ENCODE measurements at places on chromosomes 6 and 20.
A peak's percentile ranks its signal among the peaks of the same experiment; 100 is the strongest.

GRCh38 chr20:31746068-31746878 is 7.2 kb downstream of the TPX2 start:
- DNase-seq: no peak

DNA sequence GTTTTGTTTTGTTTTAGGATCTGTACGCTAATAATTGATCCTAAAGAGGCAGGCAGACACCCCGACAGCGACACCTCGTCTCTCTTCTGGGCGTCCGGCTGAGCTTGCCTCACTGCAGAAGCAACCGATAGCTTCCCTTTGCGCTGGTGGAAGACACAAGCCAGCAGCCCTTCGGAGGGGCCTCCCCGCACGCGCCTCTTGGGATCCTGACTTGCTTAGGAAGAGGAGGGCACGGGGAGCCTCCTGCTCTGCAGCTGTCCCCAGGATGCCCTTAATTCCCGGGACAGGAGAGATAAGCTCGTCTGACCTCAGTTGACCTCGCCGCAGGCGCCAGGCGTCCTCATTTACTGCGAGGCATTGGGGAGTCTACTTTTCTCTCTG is 94.0 kb downstream of the CD83 start:
- peak; percentile 1 for DNase-seq

DNA sequence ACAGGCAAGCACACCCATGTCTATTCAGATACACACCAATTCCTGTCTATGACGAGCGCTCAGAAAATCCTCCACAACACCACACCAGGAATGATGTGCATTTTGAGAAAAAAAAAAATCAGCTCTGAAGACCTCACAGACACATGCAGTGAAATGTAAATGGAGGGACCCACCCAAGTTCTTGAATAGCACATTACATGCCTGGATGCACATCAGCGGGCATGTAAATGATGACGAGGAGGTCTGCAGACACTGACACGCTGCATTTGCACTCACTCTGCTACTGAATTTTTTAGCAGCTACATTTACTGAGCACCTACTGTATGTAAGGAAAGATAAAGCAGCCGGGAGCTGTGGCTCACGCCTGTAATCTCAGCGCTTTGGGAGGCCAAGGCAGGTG is 14.7 kb downstream of the NRSN2 start:
- no peak for DNase-seq

DNA sequence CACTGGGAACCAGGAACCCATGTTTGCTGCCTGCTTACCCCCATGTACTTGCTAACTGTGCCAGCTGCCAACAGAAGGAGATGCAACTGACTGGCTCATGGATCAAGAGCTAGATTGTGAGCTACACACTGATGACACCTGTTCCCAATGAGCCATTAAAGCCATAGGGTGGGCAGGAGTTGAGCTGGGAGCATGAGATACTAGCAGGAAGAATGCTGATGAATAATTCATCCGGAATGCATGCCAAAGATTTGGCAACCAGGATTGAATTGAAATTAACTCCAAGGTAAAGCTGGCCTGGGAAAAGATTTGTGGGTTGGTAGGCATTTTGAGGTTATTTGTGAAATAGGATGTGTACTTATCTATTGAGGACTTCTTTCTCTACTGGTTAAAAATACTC is 631.1 kb downstream of the KIF16B start:
- DNase-seq: no peak

GRCh38 chr6:7219310-7219709 is 93.7 kb downstream of the SSR1 start:
- no peak for DNase-seq

DNA sequence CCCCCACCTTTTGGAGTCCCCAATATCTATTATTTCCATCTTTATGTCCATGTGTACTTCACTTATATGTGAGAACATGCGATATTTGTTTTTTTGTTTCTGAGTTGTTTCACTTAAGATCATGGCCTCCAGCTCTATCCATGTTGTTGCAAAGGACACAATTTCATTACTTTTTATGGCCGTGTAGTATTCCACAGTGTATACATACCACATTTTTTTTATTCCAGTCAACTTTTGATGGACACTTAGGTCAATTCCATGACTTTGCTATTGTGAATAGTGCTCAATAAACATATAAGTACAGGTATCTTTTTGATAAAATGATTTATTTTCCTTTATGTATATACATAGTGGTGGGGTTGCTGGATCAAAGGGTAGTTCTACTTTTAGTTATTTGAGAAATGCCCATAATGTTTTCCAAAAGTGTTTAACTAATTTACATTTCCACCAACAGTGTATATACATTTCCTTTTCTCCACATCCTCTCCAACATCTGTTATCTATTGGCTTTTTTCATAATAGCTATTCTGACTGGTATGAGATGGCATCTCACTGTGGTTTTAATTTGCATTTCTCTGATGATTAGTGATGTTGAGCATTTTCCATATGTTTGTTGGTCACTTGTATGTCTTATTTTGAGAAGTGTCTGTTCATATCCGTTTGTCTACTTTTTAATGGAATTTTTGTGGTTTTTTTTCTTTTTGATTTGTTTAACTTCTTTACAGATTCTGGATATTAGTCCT is 34.0 kb upstream of the COL10A1 start:
- no peak for DNase-seq

DNA sequence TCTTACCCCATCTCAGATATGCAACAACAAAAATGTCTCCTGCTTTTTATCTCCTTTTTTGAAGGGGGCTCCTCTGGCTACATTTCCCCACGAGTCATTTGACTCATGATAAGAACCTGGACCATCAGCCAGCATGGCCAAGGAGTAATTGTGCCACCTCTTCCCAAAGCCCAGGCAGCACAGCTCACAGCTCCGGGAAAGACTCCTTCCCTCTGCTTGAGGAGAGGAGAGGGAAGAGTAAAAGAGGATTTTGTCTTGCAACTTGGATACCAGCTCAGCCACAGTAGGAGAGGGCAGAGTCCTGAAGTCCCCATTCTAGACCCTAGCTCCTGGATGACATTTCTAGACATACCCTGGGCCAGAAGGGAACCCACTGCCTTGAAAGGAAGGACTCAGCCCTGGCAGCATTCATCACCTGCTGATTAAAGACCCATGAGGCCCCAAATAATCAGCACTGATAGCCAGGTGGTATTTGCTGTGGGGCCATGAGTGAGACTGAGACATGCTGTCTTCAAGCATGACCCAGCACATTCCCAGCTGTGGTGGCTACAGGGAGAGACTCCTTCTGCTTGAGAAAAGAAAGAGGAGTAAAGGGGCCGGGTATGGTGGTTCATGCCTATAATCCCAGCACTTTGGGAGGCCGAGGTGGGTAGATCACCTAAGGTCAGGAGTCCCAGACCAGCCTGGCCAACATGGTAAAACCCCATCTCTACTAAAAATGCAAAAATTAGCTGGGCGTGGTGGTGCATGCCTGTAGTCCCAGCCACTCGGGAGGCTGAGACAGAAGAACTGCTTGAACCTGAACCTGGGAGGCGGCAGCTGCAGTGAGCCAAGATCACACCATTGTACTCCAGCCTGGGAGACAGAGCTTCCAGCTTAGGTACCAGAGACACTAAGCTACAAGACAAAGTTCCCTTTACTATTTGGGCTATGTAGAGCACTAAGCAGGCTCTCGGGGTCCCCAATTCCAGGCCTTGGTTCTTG is 28.1 kb downstream of the NCOA6 start:
- DNase-seq: no peak

All from activated gamma-delta T cell treated with anti-CD3 and anti-CD28 coated beads, Interleukin-2, amount 50 U/mL, for 16 hours (primary cell).